ENCODE measurements at places on chromosomes 1 and 21.

DNA sequence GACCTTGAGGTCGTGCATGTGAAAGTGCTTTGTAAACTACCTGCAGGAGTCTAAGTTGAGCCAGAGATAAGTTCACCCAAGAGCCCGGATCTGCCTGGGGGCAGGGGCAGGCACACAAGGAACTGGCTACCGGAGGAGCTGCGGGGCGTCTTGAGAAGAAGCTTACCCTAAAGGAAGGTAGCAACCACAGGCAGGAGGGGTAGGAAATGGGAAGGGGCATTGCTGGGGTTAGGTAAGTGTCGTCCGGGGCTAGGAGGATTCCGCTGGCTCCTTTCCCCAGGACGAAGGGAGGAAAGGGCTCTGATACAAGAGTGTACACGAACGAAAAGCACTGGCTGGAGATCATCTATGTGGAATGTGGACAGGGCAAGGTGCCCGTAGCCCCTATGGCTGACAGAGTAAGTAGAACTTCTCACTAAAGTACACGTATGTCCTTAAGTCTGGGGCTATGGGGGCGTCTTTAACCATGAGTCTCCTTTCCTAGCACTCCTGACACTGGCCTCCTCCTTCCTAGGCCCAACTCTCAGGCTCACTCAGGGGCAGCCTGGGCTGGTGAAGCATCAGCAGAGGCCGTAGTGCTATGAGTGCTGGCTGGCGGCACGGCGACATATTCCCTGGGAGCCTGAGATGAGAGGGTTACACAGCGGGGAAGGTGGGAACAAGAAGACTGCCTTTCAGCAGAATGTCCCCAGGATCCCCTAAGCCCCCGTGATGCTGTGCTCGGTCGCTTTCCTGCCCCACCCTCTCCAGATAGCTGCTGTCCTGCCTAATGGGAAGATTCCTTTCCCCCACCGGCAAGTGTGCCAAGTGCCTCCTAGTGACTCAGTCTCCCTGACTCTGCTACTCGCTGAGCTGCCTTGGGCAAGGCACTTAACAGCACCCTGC is 9.1 kb upstream of the GALNT2 start:
- DNase-seq = no peak

GRCh38 chr1:199160521-199161318 is 521.9 kb downstream of the PTPRC start:
- DNase-seq = no peak

DNA sequence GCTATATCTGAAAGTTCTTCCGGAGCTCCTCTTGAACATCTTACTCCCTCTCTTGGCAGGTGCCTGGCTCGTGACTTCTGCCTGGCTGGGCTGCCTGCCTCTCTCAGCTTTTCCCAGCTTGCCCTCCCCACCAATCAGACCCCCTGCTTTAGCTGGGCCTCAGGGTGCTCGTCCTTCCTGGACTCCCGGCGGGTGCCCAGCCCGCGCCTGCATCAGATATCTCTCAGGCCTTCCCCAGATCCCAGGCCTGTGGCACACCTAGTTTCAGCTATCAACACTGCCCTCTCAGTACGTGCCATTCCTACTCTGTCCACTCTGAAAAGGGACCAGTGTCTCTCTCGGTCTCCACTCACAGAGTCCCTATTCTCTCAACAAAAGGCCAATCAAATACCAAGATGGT is 96.5 kb upstream of the CLDN14 start:
- no peak for DNase-seq

DNA sequence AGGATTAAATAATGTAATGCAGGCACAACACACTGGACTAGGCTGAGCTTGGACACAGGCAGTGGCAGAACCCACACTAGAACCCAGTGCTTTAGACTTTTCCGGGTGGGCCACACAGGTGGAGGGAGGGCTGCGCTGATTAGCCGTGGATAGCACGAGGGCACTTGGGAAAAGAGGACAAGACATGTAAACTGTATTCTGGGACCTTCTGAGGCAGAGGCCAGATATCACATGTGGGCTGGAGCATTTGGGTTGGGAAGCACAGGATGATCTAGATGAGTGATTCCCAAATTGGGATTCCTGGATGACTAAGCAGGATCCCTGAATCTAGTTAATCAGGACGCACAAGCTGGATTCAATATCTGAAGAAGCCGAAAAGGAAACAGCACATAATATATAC is 20.3 kb upstream of the A3GALT2 start:
- no peak for DNase-seq

DNA sequence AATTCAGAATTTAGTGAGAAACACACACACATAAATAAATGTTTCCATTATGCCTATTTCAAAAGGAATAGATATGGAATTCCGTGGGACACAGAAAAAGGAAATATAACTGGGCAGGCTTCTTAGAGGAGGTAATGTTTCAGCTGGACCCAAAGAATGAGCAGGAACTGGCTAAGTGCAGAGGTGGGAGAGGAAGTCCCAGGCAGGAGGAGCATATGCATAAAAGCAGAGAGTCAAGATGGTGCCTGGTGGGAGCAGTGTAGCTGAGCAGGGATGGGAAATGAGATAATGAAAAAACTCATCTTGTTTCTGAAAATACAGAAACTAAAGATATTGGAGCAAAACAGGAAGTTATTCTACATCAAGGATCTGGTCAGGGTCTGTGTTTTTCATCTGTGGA is 115.2 kb upstream of the MAGI3 start:
- DNase-seq = no peak

GRCh38 chr1:4880626-4881025 is 226.2 kb downstream of the AJAP1 start:
- DNase-seq = no peak

- DNase-seq = no peak
Observed at GRCh38 chr1:203028784-203029553, 2.7 kb downstream of the PPFIA4 start.

- no peak for DNase-seq
Observed at GRCh38 chr1:196034080-196034706, 574.0 kb downstream of the KCNT2 start.

DNA sequence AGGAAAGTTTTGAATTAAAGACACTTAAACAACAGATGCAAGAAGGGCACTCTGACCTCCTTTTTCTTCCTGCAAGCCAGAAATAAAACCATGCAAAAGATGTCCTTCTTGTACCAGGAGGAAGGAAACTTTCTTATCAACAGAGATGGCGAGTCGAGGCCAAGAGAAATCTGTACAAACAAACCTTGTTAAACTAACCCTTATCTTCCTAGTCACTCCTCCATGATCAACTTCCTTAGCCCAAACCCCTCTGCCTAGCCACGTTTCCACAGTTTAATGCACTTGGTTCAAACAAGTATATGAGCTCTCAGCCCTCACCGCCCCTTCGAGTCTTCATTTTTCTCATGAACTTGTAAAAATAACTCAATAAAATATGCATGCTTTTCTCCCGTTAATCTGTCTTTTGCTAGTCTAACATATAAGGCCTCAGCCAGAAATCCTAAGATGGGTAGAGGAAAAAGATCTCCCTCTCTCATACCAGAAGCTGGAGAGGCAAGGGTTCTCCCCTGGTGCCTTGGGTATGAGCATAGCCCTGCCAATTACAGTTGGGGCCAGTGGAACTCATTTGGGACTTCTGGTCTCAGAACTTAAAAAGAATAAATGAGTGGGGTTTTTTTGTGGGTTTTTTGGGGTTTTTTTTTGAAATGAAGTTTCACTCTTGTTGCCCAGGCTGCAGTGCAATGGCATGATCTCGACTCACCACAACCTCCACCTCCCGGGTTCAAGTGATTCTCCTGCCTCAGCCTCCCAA is 141.7 kb upstream of the SOD1 start:
- DNase-seq = no peak

GRCh38 chr1:41682845-41683625 is 198.6 kb upstream of the EDN2 start:
- no peak for DNase-seq

GRCh38 chr1:97920276-97920831 is 480 bp downstream of the DPYD start:
- DNase-seq = no peak

GRCh38 chr1:75124510-75124909 is 9.7 kb upstream of the LHX8 start:
- no peak for DNase-seq

DNA sequence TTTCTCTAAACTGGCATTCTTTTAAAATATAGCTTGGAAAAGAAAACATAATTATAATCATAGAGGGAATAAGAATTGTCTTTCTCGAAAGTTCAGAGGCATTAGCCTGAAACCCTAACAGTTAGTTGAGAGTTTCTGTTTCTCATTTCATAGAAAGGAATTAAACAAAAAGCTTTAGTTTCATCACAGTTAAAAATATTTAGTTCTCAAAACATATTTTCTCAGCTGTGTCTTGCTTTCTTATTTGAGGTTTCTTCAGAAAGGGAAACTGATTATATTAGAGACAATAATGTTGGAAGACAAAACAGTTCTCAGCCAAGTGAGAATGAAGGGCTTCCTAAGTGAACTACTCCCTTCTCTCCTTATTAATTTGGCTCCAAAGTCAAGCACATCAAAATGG is 75.4 kb upstream of the C1orf105 start:
- DNase-seq = no peak

DNA sequence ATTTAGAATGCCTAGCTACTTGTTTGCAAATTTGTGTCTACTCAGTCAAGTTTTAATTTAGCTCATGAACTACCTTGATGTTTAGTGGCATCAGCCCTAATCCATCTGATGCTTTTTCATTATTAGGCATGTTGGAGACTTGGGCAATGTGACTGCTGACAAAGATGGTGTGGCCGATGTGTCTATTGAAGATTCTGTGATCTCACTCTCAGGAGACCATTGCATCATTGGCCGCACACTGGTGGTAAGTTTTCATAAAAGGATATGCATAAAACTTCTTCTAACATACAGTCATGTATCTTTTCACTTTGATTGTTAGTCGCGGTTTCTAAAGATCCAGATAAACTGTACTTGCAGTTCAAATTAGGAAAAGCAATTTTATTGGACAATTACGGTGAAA is 7.6 kb downstream of the SOD1 start:
- DNase-seq = no peak

DNA sequence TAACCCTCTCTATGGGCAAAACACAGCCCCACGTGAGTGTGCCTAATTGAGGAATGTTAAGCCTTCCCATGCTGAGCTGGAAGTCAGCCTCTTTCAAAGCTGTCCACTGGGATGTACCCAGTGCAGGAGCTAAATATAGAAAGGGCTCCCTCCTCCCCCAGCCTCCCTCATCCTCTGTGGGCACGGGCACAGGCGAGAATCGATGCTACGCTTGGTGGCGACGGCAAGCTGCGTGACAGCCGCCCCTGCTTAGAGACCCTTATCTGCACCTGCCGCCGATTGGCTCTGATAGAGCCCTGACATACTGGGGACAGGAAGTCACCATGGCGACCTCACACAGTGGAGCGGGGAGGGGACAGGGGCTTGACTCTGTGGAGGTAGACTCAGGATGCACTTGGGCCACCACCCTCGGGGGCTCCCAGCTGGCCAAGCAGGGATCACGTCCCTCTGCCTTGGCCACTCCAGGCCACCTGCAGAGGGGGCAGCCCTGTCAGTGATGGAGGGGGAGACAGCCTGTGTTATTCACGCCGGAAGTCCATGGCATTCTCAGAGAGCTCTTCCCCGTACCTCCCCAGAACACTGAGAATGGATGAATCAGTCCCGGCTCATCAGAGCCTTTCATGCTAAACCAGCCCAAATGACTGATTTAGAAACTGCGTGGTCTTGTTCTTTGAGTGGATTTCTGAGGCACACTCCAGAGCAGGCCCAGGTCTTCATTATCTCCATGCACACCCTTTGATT is 84.8 kb downstream of the KCND3 start:
- DNase-seq = no peak

GRCh38 chr1:213864091-213864490 is 123.7 kb upstream of the PROX1 start:
- DNase-seq = no peak

- DNase-seq = no peak
Observed at GRCh38 chr1:71635568-71635967, 554.7 kb upstream of the ZRANB2 start.

- DNase-seq = no peak
Observed at GRCh38 chr1:155981266-155982088, 3.1 kb upstream of the ARHGEF2 start.

Measured in NCI-H526 treated with DMSO at 0.1 percent for 48 hours (cell line).